ENCODE measurements at places on chromosomes 4 and X. TPM values are rescaled to one million over a fixed set of nuclear protein-coding genes. Genes with fewer than 3 reads are reported as not detected.

The TCEAL5 gene
- 1.6 TPM for total RNA-seq

The ODAM gene
- 0.29 TPM for total RNA-seq

The COL25A1 gene
- 27.4 TPM for total RNA-seq

The FBXL5 gene
- 121 TPM for total RNA-seq

The GRIA2 gene
- total RNA-seq = 0.82 TPM

The MUC7 gene
- total RNA-seq = not detected

The SPANXB1 gene
- total RNA-seq = not detected

The JCHAIN gene
- total RNA-seq = 5.1 TPM

The SUPT20HL2 gene
- 0.06 TPM for total RNA-seq

Measured in metanephros (tissue), 2 donors.